ENCODE measurements at places on chromosomes 12 and 14.
A peak's percentile ranks its signal among the peaks of the same experiment; 100 is the strongest.

- DNase-seq: no peak
Observed at GRCh38 chr14:23522643-23523198, 28.8 kb downstream of the ZFHX2 start.

GRCh38 chr12:49872781-49873181, 29.9 kb upstream of the BCDIN3D start:
- DNase-seq: no peak

- no peak for DNase-seq
Observed at GRCh38 chr12:45121224-45121623, 70.3 kb upstream of the DBX2 start.

DNA sequence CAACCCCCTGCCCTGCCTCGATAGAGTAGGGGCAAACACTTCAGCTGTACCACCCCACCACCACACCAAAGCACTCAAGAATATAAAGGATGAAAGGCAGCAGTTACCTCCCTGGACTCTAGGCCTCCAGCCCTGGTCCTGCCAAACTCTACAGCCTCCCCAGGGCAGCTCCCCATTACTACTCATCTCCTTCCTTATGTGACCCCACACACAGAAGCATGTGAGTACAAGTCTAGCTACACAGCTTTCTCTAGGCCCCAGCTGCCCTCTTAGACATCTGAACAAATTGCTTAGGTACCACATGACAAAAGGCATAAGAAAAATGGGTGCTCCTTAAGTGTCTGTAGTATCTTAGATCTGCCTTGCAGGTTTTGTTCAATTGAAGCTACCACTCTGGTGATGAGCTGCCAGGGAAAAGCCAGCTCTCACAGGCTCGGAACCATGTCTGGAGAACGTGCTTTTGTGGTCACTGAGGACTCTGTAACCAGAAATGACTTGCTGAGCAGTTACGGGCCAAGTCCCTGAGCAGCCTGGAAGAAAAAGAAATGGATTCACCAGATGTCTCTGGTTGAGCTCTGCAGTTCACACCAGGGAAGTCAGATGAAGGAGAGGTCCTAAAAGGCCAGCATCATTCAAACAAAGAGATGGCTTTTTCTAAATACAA, 32.8 kb downstream of the FMNL3 start:
- DNase-seq: no peak

- no peak for DNase-seq
Observed at GRCh38 chr12:32505067-32505945, 105.9 kb downstream of the FGD4 start.

- no peak for DNase-seq
Observed at GRCh38 chr12:32257695-32258496, 141.5 kb upstream of the FGD4 start.

- no peak for DNase-seq
Observed at GRCh38 chr14:99424306-99424877, 56.3 kb downstream of the SETD3 start.

GRCh38 chr14:101884934-101885576, 79.3 kb upstream of the DYNC1H1 start:
- DNase-seq: no peak

GRCh38 chr12:122449317-122449716, 26.8 kb upstream of the CLIP1 start:
- no peak for DNase-seq

- no peak for DNase-seq
Observed at GRCh38 chr12:66852765-66853164, 173.9 kb upstream of the GRIP1 start.

DNA sequence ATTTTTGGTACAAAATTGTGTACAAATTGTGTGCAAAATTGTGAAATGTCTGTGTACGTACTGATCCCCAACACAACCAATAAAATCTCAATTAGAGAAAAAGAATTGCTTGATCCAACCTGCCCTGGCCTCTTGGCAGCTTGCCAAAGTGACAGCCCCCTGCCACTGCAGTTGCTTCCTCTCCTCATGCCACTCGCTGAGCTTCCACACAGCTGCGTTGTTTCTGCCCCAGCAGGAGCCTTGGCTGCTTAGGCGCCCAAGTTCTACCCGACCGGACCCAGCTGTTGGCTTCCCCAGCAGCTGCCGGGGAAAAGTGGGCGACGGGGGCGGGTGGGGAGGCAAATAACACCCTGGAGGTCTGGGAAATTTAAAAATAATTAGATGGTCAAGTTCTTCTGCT, 171.8 kb upstream of the ATF7IP start:
- DNase-seq: no peak

- peak; percentile 19 for DNase-seq
Observed at GRCh38 chr14:68405961-68406360, 386.9 kb downstream of the ZFP36L1 start.

- DNase-seq: no peak
Observed at GRCh38 chr12:104340925-104341611, 37.5 kb downstream of the EID3 start.

GRCh38 chr12:111183094-111183493, 185.8 kb downstream of the PHETA1 start:
- DNase-seq: no peak

GRCh38 chr12:100229876-100230275, 29.3 kb downstream of the ACTR6 start:
- DNase-seq: no peak

DNA sequence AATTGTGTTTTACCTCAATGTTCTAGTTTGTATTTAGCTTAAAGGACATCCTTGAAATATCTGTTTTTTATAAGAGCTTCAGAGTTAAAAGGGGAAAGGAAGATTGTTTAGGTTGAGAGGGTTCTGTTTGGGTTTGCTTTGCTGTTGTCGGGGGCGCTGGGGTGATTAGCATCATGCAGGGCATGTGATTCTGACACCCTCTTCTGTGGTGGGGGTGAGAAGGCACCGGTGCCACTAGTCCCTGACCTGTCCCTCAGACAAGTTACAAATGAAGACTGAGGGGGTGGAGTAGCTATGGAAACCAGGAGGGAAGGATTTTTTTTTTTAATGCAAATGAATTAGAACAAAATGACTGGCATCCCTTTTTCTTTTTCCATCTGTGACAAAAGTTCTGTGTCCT, 291.3 kb downstream of the RPAP3 start:
- DNase-seq: no peak

- no peak for DNase-seq
Observed at GRCh38 chr12:116027551-116027821, 250.0 kb downstream of the MED13L start.

- no peak for DNase-seq
Observed at GRCh38 chr14:95193081-95193480, 35.8 kb upstream of the DICER1 start.

- no peak for DNase-seq
Observed at GRCh38 chr14:97411938-97412612, 614.9 kb downstream of the VRK1 start.

- no peak for DNase-seq
Observed at GRCh38 chr14:56580221-56580711, 668 bp downstream of the TMEM260 start.

- no peak for DNase-seq
Observed at GRCh38 chr14:46057799-46058198, 593.8 kb downstream of the RPL10L start.

DNA sequence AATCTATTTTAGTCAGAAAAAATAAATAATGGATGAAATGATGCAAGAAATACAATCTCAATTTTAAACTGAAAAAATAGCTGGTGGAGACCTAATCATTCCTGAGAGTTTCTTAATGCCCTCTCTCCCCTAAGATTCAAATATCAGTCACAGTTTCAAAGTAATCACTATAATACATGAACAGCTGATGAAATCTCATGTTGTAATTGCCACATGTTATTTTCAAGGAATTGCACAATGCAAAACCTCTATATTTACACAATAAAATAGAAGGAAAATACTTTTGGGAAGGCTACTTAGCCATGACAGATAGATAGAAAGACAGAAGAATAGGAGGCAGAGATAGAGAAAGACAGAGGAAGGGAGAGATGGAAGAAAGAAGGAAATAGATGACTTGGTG, 18.2 kb downstream of the IFNG-AS1 start:
- no peak for DNase-seq

- DNase-seq: no peak
Observed at GRCh38 chr12:9276990-9277389, 68.8 kb upstream of the PZP start.

GRCh38 chr14:65042296-65042695, 55.6 kb downstream of the FNTB start:
- DNase-seq: no peak

- DNase-seq: no peak
Observed at GRCh38 chr12:80282226-80282625, 161.8 kb upstream of the PTPRQ start.

- DNase-seq: no peak
Observed at GRCh38 chr14:93969082-93969828, 7.1 kb downstream of the ASB2 start.

- DNase-seq: peak; percentile 23
Observed at GRCh38 chr14:58637040-58637390, 747 bp upstream of the DACT1 start.

GRCh38 chr12:92656911-92657310, 45.9 kb upstream of the PLEKHG7 start:
- DNase-seq: no peak

DNA sequence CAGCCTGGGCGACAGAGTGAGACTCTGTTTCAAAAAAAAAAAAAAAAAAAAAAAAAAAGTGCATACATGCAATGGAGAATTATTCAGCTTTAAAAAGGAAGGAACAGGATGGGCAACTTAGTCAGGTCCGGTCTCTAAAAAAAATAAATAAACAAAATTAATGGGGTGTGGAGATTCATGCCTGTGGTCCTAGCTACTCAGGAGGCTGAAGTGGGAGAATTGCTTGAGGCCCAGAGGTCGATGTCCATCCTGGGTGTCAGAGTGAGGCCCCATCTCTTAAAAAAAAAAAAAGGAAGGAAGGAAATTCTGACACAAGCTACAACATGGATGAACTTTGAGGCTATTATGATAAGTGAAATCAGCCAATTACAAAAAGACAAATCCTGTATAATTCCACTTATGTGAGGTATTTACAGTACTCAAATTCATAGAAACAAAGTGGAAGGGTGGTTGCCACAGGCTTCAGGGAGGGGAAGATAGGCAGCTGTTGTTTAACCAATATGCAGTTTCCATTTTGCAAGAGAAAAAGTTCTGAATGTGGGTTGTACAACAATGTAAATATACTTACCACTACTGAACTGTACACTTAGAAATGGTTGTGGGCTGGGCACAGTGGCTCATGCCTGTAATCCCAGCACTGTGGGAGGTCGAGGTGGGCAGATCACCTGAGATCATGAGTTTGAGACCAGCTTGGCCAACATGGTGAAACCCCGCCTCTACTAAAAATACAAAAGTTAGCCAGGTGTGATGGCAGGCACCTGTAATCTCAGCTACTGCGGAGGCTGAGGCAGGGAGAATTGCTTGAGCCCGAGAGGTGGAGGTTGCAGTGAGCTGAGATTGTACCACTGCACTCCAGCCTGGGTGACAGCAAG, 12.3 kb upstream of the APOF start:
- no peak for DNase-seq

GRCh38 chr12:7152818-7153217, 22.6 kb downstream of the CLSTN3 start:
- DNase-seq: no peak

DNA sequence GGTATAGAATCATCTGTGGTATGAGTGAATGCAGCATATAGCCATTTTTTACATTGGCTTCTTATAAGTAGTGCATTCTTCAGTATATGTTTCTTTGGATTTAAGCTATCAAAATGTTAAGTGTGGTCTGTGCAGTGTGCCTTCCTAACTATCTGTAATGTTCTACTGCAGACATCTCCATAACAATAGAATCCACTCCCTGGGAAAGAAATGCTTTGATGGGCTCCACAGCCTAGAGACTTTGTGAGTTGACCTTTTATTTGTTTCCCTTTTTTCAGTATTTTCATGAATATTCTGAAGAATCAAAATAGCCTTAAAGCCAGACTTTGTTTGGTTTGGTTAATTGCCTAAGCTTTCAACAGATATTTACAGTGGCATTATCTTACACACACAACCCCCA, 107.2 kb downstream of the ZFC3H1 start:
- DNase-seq: no peak
